GM06990 (cell line): ENCODE measurements at places on chromosomes 2 and 18.
A peak's percentile ranks its signal among the peaks of the same experiment; 100 is the strongest.

GRCh38 chr2:224638301-224638823 is 53.2 kb upstream of the CUL3 start:
- DNase-seq = peak; percentile 64

- no peak for DNase-seq
Observed at GRCh38 chr18:79744625-79745024, 53.1 kb upstream of the KCNG2 start.

GRCh38 chr2:211877061-211877460 is 661.5 kb downstream of the ERBB4 start:
- DNase-seq = no peak

DNA sequence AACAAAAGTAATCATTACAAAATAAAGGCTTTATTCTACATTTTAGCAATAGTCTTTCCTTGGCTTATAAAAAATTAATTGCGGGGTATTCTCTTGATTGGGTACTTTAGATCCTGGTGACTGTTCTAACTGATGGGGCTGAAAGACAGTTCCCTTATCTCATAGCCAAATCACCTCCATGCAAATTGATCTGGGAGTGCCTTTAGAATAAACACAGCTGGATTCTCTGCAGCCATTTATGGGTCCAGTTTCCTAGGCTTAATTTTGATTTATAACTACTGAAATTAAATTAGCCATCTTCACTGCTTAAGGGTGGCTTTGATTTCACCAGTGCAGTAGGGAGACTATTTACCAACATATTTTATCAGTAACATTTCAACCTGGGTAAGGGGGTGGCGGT is 337.1 kb downstream of the NRXN1 start:
- DNase-seq = no peak

DNA sequence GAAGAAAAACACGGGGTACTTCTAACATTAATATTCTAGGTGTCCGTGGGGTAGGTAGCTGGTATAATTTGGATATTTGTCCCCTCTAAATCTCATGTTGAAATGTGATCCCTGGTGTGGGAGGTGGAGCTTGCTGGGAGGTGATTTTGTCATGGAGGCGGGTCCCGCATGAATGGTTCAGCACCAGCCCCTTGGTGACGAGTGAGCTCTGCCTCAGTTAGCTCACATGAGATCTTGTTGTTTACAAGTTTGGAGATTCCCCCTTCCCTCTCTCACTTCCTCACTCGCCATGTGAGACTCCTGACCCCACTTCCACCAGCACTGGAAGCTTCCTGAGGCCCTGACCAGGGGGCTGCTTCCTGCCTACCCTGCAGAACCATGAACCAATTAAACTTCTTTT is 35.4 kb upstream of the DNER start:
- no peak for DNase-seq

DNA sequence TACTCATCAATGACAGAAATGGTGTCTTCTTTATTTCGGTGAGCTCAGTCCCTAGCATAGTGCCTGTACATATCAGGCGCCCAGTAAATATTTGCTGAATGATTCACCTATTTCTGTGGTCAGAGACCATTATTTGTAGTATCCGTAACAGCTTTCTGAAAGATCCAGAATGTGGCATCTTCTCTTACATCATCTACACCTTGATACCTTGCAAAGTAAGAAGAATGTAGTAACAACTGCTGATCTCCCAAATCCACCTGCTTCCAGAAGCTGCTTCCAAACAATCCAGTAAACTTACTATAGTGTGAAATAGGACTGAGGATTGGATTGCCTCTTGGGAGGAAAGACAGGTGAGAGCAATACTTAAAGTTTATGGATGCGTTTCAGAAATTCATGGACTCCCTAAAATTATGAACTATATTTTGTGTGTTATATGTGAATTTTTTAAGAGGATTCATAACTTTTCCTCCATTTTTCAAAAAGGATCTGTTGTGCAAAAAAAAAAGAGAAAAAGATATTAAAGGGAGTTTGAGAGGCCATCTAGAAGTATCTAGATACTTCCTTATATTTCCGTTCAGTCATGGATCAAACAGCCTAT is 945 bp upstream of the ASXL2 start:
- no peak for DNase-seq
